ENCODE measurements at places on chromosomes 2 and 18.

DNA sequence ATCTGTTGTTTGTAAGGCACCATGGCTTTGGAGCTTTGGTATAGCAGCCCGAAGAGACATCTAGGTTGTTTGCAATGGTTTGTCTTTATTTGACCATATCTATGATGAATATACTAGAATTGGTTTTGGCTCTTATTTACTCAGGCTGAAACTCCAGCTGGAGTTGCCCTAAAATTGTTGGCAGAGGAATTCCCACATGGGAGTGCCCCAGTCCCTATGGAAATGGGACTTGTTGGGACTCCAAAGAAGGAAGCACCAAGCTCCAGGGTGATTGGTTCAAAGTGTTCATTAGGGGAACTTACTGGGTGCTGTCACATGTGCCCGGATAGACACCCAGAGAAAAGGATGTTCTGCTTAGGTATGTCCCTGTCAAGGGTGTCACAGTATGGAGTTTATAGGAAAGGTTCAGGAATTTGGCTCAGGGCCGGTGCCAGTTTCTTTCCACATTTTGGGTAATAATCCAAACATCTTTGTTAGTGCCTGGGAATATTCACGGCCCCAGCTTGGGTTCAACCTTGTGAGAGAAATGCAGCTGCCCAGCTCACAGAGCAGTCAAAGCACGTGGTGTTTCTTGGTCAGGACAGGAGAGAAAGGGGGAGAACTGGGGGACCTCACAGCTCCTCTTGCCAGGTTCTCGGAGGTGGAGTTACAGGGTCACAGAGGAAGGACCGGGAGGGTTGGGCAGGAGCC lies 123.5 kb upstream of the ZSWIM2 start:
- no peak for DNase-seq

- peak; percentile 65 for DNase-seq
Measured at GRCh38 chr18:48827291-48828193, 123.2 kb downstream of the SMAD7 start.

- no peak for DNase-seq
Measured at GRCh38 chr18:2911533-2911932, 64.7 kb downstream of the EMILIN2 start.

DNA sequence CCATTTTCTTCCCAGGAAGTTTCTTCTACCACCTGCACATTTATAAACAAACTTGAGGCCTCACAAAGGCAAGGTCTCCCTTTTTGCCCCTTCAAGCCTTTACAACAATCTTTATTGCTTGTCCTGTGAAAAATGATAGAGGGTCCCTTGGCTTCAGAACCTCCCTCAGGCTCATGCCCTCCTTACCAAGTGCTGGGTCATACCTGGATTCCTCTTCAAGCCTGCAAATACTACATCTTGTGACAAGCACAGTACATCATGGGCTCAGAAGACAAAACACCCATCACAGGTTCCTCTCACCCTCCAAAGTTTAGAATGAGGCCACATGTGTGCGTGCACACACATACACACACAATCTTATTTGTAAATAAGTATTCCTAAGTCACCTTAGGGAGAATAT lies 9.1 kb downstream of the CAPN14 start:
- DNase-seq: no peak

- no peak for DNase-seq
Measured at GRCh38 chr2:208579678-208580077, 173.1 kb downstream of the PTH2R start.

GRCh38 chr2:14401873-14402272 lies 230.6 kb upstream of the LRATD1 start:
- peak; percentile 80 for DNase-seq

DNA sequence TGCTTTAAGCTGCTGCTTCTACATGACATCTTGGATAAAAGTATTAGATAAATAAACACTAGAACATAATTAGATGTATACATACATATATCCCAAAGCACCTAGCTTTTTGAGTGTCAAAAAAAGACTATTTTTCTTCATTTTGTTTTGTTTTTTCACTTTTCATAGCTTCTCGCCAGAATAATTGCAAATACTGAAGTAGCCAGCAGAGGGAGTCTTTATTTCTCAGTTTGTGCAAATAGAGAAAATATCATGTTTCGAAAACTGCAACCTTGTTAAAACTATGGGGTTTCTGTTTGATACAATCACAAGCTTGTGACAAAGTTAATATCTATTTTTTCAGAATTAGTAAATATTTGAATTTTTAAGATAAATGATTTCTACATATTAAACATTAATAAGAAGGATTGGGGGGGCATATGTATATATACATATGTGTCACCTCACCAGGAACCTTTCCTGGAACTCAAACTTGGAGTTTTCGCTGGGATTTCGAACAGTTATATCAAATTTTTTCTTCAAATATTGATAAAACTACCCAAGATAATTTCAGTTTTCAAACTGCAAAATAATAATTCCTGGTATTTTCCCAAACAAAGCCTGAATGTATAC lies 61.0 kb downstream of the GRB14 start:
- no peak for DNase-seq

- no peak for DNase-seq
Measured at GRCh38 chr2:60353863-60354262, 199.6 kb downstream of the BCL11A start.

DNA sequence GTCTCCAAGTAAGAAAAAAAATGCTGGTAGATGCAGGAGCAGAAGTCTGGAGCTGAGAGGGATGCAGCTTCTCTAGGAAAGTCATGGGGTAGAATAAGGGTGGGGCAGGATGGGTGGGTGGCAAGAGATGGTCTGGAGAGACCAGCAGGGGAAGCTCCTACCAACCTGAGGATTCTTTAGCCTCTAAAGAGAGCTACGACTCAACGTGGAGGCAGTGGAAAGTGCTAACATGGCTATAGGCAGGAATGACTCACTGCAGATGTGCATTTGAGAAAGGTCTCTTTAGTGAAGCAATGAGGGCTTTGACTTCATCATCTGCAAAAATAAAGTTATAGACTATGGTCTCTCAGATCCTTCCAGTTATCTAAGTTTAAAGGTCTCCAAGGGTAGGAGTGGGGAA lies 722.8 kb upstream of the RAB6C start:
- no peak for DNase-seq

DNA sequence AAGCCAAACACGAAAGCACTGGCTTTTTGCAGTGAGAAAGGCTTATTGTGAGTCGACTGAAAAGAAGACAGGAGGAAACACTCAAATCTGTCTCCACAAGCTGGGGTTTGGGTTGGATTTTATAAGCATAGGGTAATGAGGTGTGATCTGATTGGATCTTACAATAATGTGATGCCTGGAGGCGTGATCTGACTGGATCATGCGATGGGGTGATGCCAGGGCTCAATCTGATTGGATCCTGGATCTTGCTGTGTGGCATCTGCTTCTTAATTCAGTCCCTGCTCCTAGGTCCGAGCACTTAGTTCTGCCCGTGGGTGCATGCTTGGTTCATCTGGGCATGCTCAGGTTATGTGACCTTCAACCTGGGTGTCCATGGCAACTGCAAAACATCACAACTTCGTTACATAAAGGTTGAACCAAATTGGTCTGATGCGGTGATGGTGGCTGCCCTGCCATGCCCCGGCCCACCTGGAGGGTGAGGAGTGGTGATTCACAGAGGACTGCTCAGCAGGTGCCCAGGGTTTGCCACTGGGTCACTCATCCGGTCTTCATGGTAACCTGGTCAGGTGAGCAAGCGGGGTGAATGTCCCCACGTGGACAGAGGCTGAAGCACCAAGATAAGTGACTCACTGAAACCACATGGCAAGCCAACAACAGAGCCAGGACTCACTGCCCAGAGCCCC lies 111.0 kb downstream of the KCNF1 start:
- DNase-seq: no peak

- DNase-seq: no peak
Measured at GRCh38 chr18:22883179-22883578, 49.9 kb upstream of the RBBP8 start.

DNA sequence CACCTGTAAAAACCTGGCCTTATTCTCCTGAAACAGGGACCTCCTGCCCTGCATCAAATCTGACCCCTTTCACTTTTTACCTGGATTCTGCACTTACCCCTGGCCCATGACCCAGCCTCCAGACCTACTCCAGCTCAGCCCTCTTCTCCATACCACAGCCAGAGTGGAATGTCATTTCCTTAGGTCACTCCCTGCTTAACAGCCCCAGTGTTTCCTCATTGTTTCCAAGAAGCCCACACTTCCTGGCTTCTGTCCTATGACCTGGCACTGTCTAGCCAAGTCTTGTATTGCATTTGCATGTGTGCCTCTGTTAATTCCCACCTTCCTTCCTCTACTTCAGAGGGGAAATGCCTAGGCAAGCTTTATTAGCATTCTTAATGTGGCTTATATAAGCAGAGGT lies 51.4 kb upstream of the TRIB2 start:
- no peak for DNase-seq

DNA sequence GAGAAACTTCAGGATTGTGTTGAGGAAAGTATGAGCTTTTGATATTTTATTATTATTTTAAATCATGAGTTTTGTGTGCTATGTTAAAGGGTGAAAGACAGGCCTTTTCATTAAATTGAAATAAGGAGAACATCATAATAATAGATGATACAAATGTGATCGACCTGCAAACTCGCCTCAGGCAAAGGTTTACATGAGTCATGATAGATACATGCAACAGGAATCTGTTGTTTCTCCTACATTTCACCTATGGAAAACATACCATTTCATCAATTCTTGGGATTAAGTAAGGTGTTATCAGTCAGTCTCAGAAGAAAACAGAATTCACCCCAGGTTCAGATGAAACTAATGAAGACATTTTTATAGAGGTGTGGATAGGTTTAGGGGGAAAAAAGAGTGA lies 1992.5 kb upstream of the PIK3C3 start:
- DNase-seq: no peak

DNA sequence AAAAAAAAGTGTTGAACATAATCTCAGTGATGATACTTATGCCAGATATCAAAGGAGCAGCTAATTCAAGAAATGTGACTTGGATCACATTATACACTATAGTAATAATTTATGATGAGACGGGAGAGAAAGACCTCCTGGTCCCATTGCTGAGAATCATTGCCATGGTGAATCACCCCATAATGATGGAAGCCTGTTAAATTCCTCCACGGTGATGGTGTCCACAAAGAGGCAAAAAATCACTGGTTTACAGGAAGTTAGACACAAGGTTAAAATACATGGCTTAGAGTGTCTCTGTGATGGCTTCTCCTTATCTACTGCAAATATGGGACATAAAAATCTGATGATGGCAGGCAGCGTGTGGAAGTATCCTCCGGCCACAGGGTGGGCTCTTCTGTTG lies 210.0 kb downstream of the CDH2 start:
- no peak for DNase-seq

GRCh38 chr2:207533461-207534008 lies 3.8 kb downstream of the CREB1 start:
- DNase-seq: no peak

DNA sequence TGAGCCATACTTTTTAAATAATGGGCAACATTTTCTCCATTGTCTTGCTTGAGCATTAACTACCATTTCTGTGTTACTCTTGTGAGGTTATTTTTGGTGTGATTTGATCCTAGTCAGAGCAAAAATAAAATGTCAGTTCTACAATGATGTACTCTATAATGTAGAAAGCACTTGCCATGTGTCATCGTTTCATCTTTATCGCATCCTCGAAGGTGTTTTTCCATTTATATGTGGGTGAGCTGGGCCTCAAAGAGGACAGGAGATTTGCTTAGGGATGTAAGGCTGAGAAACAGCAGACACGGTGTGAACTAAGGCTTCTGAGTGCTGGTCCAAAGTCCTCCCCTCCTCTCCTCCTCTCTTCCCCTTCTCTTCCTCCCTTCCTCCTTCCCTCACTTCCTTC lies 199.8 kb downstream of the FAM210A start:
- DNase-seq: no peak

GRCh38 chr2:1730015-1730927 lies 14.0 kb downstream of the PXDN start:
- no peak for DNase-seq

DNA sequence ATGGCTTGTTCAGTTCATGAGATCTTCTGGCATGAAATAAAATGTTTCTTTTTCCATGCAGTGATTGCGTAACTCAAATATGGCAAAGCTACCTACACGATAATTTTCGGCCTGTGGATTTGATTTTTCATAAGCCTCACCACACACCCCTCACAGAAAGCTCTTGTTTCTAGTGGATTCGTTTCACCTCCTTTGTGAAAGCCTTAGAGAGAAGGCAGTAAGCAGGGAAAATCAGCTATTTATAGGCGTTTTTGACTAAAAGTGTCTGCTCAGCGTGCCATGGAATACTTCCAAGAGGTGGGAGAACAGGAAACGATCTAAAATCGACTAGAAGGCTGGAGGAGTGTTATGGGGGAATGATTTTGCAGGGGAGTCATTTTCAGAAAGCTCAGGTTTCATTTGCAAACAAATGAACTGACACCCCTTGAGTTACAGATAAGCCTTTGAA lies 417.9 kb downstream of the TGIF1 start:
- DNase-seq: no peak

DNA sequence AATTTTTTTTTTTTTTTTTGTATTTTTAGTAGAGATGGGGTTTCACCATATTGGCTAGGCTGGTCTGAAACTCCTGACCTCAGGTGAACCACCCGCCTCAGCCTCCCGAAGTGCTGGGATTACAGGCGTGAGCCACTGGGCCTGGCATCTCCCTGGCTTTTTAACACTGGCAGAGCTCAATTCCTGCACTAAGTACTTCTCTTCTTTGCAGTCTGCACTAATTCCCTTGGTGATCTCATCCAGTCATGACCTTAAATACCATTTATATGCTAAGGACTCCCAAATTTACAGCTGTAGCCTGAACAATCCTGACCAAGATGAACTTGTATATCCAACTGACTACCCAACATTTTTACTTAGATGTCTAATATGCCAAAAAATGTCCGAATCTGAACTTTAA lies 10.2 kb downstream of the PREPL start:
- DNase-seq: no peak

GRCh38 chr2:201223089-201224073 lies 37.0 kb upstream of the CASP8 start:
- DNase-seq: no peak

DNA sequence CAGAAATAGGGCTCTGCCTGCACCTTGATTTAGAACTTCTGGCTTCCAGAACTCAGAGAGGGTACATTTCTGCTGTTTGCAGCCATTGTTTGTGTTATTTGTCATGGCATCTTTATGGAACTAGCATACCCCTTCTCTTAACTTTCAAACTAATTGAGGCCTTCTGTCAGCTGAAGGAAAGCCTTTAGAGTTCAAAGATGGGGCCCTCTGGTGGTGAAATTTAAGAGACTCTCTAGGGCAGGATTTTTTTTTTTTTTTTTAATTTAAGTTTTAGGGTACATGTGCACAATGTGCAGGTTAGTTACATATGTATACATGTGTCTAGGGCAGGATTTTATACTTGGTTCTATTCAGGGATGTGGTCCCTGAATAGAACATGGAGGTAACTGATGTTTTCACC lies 260.6 kb upstream of the LINC00305 start:
- DNase-seq: peak; percentile 7

DNA sequence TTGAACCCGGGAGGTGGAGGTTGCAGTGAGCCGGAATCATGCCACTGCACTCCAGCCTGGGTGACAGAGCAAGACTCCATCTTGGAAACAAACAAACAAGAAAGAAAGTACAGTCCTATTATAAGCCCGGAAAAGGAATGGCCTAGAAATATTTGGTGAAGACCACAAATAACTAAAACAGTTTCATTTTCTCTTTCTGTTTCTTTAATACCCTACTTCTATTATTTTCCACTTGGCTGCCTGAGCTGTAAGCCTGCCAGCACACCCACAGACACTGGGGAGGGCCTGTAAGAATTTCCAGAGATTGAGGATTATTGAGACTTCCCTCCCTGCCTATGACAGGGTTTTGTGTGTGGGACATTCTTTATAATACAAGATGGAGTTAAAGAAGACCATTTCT lies 188.0 kb upstream of the DCC start:
- DNase-seq: no peak

GRCh38 chr2:56040189-56040588 lies 116.6 kb upstream of the EFEMP1 start:
- no peak for DNase-seq

Measured in large intestine (tissue), 12 donors.